Activated naive CD4-positive, alpha-beta T cell treated with anti-CD3 and anti-CD28 coated beads, Interleukin-2, amount 10 ng/mL, durations not matched to agents 7 days and 5 days (primary cell): ENCODE measurements at places on chromosomes 6 and 20.

GRCh38 chr20:18837718-18838117 lies 24.1 kb downstream of the SCP2D1 start:
- H3K27ac ChIP-seq = no peak overlapping the region
- no peaks in the 10 kb centered on the region for H3K27me3 ChIP-seq
- no peaks in the 10 kb centered on the region for H3K4me1 ChIP-seq
- H3K4me3 ChIP-seq = no peak overlapping the region

DNA sequence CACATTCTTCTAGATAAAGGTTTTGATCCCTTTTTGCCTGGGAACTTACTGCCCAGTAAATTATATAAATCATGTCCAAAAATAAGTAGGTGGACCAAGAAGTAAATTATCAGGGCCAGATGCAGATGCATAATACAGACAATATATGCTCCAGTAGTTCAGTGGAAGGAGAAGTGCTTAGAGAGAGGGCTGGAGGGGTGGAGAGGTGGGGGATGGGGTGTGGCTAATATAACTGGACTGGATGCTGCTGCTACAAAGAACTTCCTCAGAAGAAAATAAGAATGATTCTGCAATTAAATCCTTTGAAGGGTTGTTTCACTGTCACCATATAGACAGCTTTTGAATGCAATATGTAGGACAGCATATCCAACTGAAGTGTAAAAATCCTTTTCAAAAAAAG lies 14.8 kb upstream of the TFAP2D start:
- no peaks in the 10 kb centered on the region for H3K27me3 ChIP-seq
- H3K4me1 ChIP-seq = no peaks in the 10 kb centered on the region
- H3K27ac ChIP-seq = no peak overlapping the region
- no peak overlapping the region for H3K4me3 ChIP-seq
- no peaks in the 10 kb centered on the region for H3K36me3 ChIP-seq
- DNase-seq = no peak

GRCh38 chr20:21503345-21503744 lies 10.5 kb downstream of the NKX2-2 start:
- H3K4me3 ChIP-seq = no peak overlapping the region
- no peaks in the 10 kb centered on the region for H3K36me3 ChIP-seq
- no peak overlapping the region for H3K27ac ChIP-seq
- peaks cover 17% of the 10 kb centered on the region for H3K4me1 ChIP-seq
- H3K27me3 ChIP-seq = peaks cover 80% of the 10 kb centered on the region
- peak; percentile 22 for DNase-seq

- peaks cover 6% of the 10 kb centered on the region for H3K4me1 ChIP-seq
- no peak overlapping the region for H3K4me3 ChIP-seq
- peaks cover 19% of the 10 kb centered on the region for H3K27me3 ChIP-seq
- no peaks in the 10 kb centered on the region for H3K36me3 ChIP-seq
- no peak for DNase-seq
These were observed 9.6 kb downstream of the HLA-DMB start for GRCh38 chr6:32931211-32931610.

DNA sequence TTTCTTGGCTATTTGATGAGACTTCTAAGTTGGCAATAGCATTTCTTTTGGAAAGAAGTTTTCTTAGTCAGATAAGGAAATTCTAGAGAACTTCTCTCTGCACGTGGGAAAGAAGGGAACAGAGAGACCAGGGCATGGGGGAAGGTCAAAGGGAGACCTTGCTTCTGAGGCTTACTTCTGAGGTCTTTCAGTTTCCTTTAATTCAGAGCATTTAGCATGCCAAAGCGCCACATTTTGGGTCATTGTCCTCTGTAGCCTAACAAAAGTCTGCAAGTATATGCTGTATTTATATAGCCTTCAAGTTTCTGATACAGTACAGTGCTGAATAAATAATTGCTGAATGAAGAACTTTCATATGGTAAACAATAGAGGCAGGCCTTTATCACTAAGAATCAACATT lies 95.6 kb downstream of the SAMD3 start:
- no peak overlapping the region for H3K27ac ChIP-seq
- H3K27me3 ChIP-seq = no peaks in the 10 kb centered on the region
- H3K4me3 ChIP-seq = no peak overlapping the region
- peaks cover 44% of the 10 kb centered on the region for H3K4me1 ChIP-seq
- peaks cover 64% of the 10 kb centered on the region for H3K36me3 ChIP-seq

DNA sequence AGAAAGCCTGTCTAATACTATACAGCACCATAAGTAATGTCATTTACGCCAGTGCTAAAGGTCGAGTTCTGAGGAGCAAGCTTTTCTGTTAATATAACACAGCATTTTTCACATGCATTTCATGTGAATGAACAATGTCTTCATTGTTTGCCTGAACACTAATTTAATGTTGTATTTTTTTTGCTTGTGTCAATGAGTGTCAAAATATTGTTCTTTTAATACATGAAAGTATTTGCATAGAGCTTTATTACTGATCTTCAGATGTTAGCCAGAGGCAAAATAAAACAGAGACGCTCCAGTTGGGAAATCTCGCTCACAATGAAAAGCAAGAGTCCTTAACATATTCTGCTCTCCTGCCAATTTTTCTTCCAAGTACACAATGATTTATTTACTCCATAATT lies 151.8 kb downstream of the FOXC1 start:
- no peaks in the 10 kb centered on the region for H3K36me3 ChIP-seq
- H3K4me3 ChIP-seq = no peak overlapping the region
- no peak for DNase-seq

- no peak overlapping the region for H3K27ac ChIP-seq
- no peak overlapping the region for H3K4me3 ChIP-seq
- H3K36me3 ChIP-seq = no peaks in the 10 kb centered on the region
- no peaks in the 10 kb centered on the region for H3K4me1 ChIP-seq
- no peaks in the 10 kb centered on the region for H3K27me3 ChIP-seq
- DNase-seq = no peak
These were observed 67.0 kb downstream of the NOX3 start for GRCh38 chr6:155388591-155388990.

DNA sequence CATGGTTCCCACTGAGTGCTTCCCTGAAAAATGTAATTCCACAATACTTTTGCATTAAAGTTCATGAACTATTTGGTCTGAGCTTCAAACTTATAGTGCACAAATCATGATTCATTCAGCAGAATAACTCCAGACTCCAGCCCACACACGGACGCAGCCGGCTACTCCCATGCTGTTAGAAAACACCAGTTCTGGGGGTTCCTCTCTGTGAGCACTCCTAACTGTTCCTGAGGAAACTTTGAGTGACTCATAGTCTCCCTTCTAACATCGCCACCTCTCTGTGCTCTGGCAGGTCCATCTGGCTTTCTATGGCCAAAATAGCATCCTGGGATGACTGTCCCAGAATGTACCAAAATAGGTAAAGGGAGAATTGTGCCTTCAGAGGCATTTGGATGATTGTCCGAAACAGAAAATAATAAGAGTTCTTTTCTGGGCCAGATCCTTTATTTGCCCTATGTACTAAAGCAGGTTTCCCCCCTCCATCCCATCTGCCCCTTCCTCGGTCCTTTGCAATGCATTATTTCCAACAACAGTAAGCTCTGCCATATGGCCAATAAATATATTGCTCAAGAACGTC lies 32.3 kb upstream of the LY86 start:
- DNase-seq = no peak
- peaks cover 53% of the 10 kb centered on the region for H3K4me1 ChIP-seq
- no peak overlapping the region for H3K4me3 ChIP-seq
- H3K27ac ChIP-seq = no peak overlapping the region

- H3K27me3 ChIP-seq = no peaks in the 10 kb centered on the region
- H3K36me3 ChIP-seq = peaks cover 30% of the 10 kb centered on the region
- no peaks in the 10 kb centered on the region for H3K4me1 ChIP-seq
- no peak overlapping the region for H3K4me3 ChIP-seq
- DNase-seq = no peak
These were observed 45.9 kb upstream of the CSE1L start for GRCh38 chr20:48999890-49000870.

DNA sequence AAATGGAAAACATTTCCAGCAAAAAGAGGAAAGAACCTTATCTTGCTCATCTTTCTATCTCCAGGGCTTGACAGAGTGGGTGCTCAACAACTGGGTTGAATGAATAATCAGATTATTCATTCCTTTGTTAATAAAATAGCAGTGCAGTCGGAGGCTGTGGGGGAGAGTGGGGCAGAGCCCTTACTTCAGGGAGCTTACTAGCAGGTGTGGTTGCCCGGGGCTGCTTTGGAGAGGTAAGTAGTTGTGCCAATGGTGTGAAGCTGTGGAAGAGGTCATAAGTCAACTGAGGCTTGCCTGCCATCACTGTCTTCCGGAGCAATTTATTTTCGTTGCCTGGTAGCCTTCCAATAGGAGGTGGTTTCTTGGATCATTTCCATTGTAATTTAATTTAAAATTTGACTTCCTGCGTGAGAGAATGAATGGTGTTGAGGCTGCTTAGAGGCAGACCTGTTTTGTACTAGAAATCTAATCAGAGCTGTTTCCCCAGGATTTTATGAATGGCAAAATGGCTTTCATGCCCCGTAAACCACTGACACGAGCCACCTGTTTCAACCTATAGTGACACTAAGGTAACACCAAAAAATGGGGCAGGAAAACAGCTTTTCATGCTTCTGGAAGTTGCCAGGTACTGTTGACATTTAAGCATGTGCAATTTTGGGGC lies 51.4 kb downstream of the ZDHHC14 start:
- no peak for DNase-seq
- no peak overlapping the region for H3K4me3 ChIP-seq
- H3K4me1 ChIP-seq = peaks cover 5% of the 10 kb centered on the region
- H3K36me3 ChIP-seq = no peaks in the 10 kb centered on the region
- peaks cover 4% of the 10 kb centered on the region for H3K27me3 ChIP-seq
